ENCODE measurements at places on chromosomes 2 and 18.
A peak's percentile ranks its signal among the peaks of the same experiment; 100 is the strongest.

DNA sequence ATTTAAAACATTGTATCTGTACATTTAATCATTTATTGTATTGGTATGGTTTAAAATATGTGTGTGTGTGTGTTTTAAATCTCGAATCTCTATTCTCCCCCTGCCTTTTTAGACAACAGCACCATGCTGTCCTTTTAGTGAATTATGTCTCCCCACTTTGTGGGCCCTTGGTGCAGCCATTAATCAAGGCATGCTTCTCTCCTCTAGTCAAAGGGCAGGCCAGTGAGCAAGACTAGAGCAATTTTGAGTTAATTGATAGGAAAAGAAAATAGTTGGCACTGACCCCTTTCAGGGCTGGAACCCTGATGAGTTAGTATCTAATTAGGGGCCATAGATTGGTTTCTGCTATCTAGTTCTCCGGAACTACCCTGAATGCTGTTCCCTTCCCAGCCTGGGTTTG is 111.0 kb downstream of the MAIP1 start:
- no peak for DNase-seq

- DNase-seq, result no peak
These were observed 8.4 kb upstream of the VAPA start for GRCh38 chr18:9905401-9905922.

DNA sequence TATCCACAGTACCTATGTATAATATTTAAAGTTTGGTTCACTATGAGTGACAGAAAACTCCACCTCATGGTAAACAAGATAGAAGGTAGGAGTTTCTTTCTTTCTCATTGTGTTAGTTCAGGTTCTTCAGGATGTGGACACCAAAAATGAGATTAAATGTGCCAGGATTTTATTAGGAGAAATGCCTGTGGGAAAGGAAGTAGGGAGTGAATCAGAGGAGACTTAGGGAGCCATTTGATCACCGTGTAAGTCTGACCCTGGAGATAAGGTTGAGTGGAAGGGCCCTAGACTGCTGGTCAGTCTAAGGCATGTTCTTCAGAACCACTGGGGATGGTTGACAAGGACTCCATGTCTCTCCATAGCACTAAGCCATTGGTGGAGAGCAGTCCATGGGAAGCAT is 8.1 kb downstream of the AOX1 start:
- no peak for DNase-seq

DNA sequence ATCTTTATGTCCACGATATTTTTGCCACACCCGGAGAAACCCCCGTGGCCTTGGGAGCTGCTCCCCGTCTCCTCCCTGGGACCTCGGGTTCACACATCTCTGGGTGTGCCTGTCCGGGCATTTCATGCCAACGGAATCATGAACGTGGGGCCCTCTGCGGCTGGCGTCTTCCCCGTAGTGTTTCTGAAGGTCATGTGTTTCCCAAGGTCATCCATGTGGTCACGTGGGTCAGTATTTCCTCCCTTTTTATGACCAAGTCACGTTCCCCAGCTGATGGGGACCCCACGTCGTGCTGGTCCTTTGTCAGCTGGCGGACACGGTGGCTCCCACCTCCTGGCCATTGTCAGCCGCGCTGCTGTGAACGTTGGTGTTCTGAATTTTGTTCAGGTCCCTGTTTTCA is 135.7 kb downstream of the NFATC1 start:
- DNase-seq, result no peak

DNA sequence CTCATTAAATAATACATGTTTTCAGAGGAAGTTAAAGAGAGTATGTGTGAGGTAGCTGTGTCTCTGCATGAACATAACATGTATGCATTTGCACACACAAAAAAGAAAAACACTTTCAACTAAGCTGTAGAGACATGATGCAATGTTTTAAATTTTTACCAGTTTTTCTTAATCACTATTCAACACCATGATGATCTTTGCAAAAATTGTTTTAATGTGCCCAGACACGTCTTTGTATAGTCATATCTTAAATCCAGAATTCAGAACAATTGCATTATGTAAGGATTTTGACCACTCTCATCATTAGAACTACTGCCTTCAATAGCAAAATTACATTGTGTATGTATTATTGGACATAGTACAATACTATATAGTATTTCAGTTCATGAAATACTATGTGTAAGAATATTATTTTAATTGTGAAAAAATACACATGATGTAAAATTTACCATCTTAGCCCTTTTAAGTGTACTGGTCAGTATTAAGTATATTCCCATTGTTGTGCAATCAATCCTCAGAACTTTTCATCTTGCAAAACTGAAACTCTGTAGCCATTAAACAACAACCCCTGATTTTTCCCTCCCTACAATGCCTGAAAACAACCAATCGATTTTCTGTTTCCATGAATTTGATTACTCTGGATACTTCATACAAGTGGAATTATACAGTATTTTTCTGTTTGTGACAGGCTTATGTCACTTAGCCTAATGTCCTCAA is 104.5 kb upstream of the ACVR2A start:
- DNase-seq, result no peak

DNA sequence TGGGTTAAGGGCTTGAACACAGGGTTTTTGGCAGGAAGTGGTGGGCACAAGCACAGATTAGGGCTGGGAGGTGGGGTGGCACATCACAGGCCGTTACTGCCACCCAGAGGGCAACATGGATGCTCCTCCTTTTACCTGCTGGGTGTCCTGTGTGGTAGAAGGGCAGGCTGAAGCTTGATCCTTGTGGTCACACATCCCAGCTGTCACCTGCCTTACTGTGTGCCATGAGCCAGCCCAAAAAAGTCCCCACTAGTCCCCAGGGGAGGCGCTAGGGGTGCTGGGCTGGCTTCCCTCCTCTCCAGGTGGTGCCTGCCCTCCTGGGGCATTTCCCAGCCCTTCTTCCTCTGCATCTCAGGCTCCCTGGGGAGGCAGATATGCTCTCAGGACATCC is 50.5 kb upstream of the ALPP start:
- peak; percentile 51 for DNase-seq

GRCh38 chr18:67385455-67385854 is 131.1 kb downstream of the DSEL start:
- no peak for DNase-seq

DNA sequence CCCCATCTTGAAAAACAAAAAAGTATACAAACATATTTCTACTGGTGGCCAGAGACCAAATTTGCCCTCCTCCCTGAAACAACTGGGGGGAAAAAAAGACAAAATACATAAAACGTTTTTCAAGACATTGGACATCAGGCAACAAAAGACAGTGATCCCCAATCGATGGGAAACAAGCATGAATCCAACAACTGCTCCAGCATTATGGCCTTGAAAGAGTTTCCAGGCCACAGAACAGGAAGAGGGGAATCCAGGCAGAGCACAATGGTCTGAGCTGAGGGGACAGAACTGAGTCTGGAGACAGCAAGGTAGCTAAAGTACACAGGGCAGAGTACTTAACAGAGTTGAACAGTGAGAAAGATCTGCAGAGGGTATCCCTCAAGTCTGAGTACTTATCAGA is 4.4 kb downstream of the CCDC88A start:
- peak; percentile 14 for DNase-seq

GRCh38 chr2:175964195-175964594 is 37.9 kb downstream of the LNPK start:
- peak; percentile 4 for DNase-seq

DNA sequence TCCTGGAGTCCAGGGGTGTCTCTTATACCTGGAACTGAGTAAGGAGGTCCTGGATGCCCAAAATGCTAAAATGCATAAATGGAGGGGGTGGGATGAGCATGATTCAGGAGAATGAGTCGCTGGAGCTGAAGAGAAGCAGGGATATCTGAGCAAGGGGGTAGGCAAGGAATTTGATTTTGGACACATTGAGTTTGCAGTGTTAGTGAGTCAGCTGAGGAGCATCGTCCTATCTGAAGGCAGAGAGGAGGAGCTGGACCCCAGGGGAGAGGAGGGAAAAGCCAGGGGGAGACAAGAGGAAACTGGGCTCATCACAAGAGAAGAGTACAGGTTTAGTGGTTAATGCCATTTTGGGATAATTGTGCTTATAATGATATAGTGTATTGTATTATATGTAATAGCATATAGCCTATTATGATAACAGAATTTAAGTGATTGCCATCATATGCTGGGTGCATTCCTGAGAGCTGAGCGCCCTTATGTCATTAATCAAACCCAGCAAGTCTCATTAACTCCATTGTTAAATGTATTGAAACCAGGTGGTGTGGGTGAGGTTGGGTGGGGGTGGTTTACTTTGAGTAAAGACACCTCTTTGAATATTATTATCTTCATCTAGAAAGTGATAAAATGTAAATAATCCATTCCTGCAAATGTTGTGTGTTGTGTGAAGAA is 12.4 kb downstream of the EHD3 start:
- no peak for DNase-seq

GRCh38 chr2:210551001-210551400 is 5.4 kb upstream of the CPS1 start:
- no peak for DNase-seq

DNA sequence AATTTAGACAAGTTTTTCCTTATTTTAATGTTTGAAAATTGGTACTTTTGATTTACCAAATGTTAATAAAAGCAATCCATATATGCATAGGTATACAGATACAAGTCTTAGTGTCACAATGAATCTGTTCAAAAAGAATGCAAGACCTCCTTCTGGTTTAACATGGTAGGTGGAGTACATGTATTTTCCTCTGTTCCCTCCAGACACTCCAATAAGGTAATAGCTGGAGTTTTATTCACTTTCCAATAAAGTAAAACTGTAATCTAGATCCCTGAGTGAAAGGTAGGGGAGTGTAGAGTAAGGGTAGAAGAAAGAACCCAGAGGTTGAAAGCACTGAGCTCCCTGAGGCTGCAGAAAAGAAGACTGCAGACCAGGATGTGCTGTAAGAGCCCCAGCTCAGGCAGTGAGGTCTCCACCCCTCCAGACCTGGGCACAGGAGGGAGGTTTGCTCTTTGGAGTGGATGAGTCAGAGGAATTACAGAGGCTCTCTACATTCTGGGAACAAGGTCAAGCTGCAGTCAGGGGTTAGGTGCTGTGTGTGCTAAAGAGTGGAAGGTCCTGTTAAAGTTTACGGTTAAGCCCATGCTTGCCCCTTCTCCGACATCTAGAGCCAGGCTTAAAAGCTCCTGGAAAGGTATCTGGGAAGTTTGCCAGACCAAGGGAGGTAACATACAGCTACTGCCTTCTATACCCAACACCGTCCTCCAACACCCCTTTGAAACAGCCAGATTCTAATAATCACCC is 27.6 kb upstream of the STAT1 start:
- DNase-seq, result no peak

DNA sequence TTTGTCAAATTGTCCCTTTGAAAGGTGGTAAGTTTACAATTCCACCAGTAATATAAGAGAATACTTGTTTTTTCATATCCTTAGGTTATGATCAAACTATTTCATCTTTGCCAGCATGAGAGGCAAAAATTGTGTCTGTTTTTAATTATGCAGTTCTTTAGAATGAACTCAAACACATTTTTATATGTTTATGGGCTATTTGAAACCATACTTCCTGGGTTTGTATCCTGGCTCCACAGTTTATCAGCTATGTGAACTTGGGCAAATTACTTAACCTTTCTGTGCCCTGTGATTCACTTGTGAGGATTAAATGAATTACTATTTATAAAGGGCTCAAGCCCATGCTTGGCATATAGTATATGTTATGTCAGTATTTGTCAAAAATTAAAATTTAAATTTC is 109.4 kb downstream of the TANC1 start:
- no peak for DNase-seq

- DNase-seq, result no peak
These were observed 40.6 kb upstream of the ST3GAL5 start for GRCh38 chr2:85929096-85930050.

- no peak for DNase-seq
These were observed 828.2 kb downstream of the RNF144A start for GRCh38 chr2:7745369-7745768.

- DNase-seq, result no peak
These were observed 13.5 kb downstream of the PPP1CB start for GRCh38 chr2:28764909-28765711.

DNA sequence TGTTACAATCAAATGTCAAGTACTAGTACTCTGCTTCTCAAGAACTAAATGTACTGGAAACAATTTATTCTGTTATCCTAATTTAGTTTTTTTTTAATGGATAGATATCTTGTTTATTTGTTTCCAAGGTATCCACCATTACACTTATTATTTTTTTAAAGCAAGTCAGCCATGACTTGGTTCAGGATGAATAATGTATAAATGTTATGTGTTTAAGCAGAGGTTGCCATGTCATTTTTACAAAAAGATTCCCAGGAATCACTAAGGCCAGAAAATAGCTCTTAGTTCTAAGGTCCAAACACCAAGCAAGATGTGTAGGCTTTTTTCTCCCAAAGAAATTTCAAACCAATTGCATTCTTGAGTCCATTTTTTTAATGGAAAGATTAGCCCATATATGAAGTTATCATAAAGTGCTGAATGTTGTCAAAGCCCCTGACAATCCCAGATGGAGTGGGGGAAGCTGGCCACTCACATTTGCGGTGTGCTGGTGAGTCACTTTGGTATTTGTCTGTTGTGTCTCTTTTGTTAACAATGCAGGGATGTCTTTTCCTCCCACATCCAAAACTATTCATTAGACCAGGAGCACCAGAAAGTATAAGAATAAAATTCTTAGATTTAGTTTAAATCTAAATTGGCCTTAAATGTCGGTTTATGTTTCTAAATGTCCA is 158.9 kb downstream of the COL6A3 start:
- DNase-seq, result no peak

DNA sequence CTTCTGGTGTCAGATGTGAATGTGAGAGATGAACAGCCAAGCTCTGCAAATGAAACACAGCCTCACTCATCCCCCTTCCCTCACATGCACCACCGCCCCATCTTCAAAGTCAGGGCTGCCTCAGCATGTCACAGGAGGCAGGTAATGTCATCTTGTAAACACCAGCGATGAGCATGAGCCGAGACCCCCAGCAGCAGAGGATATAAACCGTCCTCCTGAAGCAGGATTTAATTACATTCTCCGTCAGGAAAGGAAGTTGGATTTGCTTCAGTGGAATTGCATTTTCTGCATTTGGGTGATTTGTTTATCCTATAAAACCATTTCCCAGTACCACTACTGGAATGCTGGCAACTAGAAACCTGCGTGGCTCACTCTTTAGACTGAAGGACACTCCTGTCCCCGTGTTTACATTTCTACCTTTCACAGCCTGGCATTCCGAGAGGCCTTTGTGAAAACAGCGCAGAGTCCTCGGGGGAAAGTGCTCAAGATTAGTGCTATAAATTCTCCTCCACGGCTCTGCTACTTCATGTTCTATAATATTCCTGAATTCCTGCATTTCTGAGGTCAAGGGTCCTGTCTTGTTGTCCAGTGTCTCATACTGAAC is 619.2 kb downstream of the IRS1 start:
- DNase-seq, result no peak

DNA sequence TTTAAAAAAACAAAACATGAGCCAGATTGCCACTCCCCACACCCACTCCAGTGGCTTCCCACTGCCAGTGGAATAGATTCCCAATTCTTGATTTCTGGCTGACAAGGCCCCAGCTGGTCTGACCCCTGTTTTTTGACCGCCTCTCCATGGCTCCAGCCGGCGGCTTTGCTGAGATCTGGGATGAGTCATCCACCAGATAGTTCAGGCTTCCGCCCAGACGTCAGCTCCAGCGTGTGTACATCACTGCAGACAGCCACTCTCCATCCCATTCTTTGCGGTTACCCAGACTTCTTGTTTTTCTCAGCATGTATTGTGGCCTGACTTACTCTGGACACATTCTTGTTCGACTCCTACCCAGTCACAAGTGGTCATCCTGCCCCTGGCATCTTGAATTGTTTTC is 227.9 kb downstream of the GBX2 start:
- DNase-seq, result no peak
